ENCODE measurements at places on chromosomes 5 and 9. TPM values are rescaled to one million over a fixed set of nuclear protein-coding genes. Genes with fewer than 3 reads are reported as not detected.

GRCh38 chr5:172280929-172281328 is 2.6 kb downstream of the UBTD2 start:
- DNase-seq, result peak; percentile 32

The ADAMTS13 gene
- total RNA-seq, result not detected

- DNase-seq, result no peak
Observed at GRCh38 chr5:17910318-17910717, 276.1 kb downstream of the TAF11L14 start.

- no peak for DNase-seq
Observed at GRCh38 chr9:37917801-37918664, 14.1 kb upstream of the SLC25A51 start.

GRCh38 chr5:57676222-57677098 is 193.8 kb upstream of the ACTBL2 start:
- peak; percentile 23 for DNase-seq

GRCh38 chr5:109589986-109590385 is 99.7 kb upstream of the MAN2A1 start:
- no peak for DNase-seq

DNA sequence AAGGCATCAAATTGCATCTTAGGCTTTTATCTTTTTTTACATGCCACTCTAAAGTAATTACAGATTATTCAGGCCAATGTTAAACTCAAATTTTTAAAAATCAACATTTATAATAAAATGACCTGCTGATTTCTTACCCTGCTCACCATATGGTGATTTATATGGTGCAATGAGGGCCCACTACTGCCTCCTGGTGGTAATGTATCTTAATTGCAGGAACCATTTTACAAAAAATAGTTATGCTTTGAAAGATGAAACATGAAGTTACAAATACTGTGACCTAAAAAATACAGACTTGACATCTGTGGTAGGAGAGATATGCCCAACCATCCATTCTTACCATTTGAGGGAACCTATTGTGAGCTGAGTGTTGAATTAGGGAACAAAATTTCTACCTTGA is 292.6 kb upstream of the TAS2R1 start:
- no peak for DNase-seq

DNA sequence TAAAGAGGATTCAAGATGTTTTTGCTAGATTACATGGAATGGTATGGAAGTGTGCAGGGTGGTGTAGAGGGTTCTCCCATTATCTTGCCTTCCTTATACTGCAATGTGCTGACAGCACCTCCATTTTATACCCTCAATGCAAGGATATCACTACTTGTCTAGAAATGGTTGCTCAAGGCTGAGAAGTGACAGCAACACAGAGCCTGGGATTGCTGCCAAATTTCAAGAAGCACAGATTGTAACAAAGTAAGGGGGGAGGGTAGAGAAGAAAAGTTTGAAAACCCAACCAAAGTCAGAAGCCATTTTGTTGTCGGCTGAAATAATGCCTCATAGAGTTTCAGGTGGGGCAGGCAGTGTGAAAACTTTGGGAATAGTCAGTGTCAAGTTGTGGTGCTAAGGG is 29.8 kb downstream of the PCDHAC2 start:
- no peak for DNase-seq

- DNase-seq, result peak; percentile 86
Observed at GRCh38 chr9:70081120-70081495, 37.5 kb downstream of the MAMDC2 start.

Data from RPMI7951 (cell line).